ENCODE measurements at places on chromosomes 4 and X.
A peak's percentile ranks its signal among the peaks of the same experiment; 100 is the strongest.

DNA sequence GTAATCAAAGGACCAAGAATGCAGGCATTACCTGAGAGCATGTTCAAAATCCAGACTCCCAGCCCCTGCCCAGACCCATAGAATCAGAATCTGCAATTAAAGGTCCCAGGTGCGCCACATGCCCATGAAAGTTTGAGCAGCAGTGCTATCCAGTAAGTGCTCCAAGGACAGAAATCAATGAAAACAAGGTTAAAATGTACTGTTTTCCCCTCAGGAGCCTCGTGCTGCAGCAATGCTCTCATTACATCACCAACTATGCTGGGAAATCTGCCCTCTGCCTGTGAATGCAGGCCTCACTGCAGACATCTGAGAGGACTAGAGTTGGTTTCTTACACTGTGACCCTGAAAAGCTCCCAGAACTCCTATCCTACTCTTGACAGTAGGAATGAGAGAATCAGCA lies 21.1 kb downstream of the ANXA5 start:
- peak; percentile 44 for DNase-seq

GRCh38 chr4:23320931-23321587 lies 568.8 kb downstream of the PPARGC1A start:
- DNase-seq: no peak

DNA sequence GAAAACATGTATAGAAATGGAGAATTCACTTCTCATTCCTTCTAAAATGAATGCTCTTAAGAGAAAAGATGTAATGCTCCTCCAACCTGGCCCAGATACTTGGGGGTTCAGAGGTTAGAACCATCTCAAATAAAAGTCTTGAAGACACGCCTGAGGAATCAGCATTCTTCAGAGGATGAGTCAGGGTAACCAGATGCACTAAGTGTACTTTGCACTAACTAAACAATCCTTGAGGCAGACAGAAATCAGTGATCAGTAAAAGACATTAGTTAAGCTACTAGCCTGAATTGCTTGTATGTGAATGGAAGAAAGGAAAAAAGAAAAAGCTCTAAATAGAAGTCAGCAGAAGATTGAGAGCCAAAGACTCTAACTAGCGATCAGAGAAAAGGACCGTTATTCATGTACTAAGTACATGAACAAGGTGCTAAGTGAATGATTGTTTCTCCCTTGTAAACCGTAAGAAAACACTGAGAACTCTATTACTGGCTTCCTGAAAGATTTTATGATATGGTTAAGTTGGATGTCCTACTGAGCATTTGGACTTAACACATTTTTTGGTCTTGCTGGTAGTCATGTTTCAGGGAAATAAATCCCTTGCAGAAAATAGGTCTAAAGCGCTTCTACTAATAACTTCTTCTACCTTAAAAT lies 738.3 kb downstream of the STPG2 start:
- DNase-seq: no peak

GRCh38 chr4:123833171-123833643 lies 436.6 kb downstream of the SPRY1 start:
- peak; percentile 74 for DNase-seq

DNA sequence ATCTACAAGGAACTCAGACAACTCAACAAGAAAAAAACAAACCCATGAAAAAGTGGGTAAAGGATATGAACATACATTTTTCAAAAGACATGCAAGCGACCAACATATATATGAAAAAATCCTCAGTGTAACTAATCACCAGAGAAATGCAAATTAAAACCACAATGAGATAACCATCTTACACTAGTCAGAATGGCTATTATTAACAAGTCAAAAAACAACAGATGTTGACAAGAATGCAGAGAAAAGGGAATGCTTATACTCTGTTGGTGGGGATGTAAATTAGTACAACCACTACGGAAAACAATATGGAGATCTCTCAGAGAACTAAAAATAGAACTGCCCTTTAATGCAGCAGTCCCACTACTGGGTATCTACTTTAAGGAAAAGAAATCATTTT lies 12.1 kb downstream of the NIPAL1 start:
- DNase-seq: no peak

DNA sequence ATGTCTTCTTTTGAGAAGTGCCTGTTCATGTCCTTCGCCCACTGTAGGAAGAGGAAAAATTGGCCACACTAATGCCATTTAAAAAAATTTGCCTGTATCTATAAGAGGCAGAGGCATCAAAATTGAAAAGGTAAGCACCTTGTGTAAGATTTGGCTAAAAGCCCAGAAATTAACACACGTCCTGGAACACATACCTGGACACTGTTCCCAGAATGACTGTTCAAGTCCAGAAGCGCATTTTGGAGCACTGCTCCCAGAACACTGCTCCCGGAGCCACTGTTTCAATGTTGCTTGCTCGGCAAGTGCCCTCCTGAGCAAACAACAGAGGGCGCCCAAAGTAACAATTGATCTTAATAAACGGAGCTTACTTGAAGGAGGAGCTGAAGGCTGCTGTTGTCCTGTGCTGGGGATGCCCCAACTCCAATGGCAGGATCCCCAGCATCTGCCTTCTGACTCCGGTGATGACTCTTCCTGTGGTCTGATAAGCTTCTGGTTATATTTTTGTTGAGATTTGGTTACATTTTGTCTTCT lies 1958.6 kb downstream of the C4orf33 start:
- DNase-seq: no peak

DNA sequence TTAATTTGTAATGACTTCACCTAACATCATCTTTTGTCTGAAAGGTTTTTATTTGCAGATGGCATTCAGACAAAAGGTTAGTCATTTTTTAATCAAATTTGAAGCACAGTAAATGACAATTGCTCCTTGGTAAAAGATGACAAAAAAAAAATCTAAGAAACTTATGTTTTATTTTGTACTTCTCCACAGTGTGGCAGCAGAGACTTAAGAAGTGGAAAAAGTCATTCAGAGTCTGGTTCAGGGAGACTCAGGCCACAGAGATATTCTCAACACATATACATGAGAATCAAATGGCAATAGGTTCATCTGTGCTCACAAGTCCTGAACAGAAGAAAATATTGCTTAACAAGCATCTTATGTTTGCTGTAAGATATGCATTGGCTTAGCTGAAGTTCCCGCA lies 436.2 kb downstream of the KCNIP4 start:
- DNase-seq: peak; percentile 30

Measured in HFFc6 (cell line).